ENCODE measurements at places on chromosomes 13 and 19.

- no peak for DNase-seq
These were observed 239.4 kb downstream of the DCLK1 start for GRCh38 chr13:35891507-35892441.

DNA sequence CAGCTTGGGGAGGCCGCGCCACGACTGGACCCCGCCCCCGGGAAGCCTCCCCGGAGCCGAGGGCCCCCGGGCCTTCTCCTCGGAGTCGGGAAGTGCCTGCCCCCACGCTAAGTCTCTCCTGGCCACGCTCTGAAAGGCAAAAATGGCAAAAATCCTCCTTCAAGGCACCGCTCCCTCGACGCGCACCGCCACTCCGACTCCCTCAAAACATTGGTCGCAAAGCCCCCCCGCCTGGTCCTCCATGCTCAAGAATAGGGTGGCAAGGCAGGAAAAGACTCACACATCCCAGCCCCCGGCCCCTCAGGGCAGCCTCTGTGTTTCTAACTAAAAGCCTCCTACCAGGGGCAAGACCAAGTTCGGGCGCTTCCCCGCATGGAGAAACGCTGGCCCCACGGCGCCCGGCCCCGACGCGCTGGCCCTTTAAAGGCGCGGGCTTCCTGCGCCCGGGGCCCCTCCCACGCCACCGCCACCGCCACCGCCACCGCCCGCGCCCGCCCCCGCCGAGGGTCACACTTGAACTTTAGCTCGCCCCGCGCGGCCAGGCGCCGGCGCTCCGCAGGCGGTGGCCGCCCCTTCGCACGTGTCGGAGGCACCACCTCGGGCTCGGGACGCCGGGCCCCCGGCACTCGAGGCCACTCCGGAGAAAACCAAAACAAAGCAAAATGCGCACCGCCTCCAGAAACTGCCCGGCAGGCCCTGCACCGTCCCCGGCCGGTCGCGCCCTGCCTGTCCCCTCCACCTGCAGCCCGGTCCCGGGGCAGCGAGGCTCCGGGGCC lies 1.9 kb downstream of the FOXO1 start:
- peak; percentile 71 for DNase-seq

- no peak for DNase-seq
These were observed 839 bp upstream of the CKAP2 start for GRCh38 chr13:52454459-52454819.

- DNase-seq = no peak
These were observed 112.5 kb downstream of the SACS start for GRCh38 chr13:23320926-23321534.

DNA sequence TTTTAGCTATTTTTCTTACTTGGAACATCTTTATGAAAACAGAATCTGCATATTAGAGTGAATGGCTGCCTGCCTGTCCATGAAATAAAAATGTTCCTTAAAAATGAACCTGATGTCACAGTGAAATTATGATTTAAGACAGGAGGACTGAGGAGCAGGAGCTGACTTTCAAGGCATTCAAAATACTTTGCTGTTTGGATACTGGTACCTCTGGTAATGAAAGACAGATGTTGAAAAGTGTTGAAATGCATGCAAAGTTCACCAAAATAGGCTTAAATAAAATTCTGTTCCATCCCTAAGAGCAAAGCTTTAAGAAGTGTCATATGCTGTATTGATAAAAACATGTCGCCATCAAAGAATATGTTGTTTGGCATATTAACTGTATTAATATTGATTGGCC lies 1.7 kb downstream of the ARHGEF7 start:
- no peak for DNase-seq

All from right forelimb (tissue), 1 donor.